Dermis microvascular lymphatic vessel endothelial cell (primary cell): ENCODE measurements at places on chromosomes 2 and 18. TPM values are rescaled to one million over a fixed set of nuclear protein-coding genes. Genes with fewer than 3 reads are reported as not detected.
A peak's percentile ranks its signal among the peaks of the same experiment; 100 is the strongest.

DNA sequence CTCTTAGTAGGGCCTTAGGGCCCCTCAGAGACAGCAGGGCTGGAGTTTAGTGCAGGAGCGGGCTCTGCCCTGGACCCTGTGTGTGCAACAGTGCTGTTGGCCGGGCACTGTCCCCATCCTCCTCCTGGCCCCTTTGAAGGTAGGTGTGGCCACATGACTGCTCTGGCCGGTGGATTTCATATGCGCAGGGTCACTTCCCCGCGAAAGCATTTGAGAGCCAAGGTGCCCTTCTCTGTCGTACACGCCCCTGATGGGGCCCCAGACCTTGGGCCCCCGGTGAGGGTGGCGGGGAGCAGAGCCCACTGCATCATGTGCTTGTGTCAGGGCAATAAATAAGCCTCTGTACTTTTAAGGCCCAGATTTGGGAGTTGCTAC is 15.5 kb downstream of the TMEM177 start:
- DNase-seq = no peak

DNA sequence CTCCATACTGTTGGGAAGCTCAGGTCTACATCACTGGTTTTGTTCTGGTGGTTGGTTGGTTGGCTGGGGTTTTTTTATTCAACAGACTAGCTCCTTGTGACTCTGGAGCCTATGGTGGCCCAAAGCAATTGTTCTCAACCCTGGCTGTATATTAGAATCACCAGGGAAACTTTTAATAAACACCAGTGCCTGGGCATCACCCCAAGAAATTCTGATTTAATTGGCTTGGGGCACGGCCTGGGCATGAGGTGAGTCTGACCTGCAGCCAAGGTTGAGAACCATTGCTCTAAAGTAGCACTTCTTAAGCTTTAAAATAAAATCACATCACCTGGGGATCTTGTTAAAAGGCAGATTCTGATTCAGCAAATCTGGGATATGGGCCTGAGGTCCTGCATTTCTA is 184.1 kb downstream of the C1D start:
- DNase-seq = no peak

DNA sequence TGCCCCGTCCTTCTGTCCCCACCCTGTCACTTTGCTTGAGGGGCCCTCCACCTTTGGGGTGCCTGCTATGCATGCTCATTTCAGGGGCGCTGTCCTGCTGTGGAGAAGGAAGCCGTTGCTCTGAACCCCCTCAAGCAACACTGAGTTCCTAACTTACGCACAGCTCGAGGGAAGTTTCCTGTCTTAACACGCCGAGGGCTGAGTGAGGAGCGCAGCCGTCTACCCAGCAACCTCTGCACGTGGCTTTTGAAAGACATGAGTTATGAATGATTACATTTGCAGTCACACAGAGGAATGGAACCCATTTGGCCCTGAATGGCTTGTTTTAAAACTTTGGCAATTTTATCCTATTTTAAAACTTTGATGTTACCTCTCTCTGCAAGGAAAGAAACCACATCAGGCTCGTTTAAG is 14.0 kb downstream of the RAMP1 start:
- DNase-seq = no peak

COX7A2L gene
- total RNA-seq = 133 and 148 TPM in 2 replicates

DNA sequence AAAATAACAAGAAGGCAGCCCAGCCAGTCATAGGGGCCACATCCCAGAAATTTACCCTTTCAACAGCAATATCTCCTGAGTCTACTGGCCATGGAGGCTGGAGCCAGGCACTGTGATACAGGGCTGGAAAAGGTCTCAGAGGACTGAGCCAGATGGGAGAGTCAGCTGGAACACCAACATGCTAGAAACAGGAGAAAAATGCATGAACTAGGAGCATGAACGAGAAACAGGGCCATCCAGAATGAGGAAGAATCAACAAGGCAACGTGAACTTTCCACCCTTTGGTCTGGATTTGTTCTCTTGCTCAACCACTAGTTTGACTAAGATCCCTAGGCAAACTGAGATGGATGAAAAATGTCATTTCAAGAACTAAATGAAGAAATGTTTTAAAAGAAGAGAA is 13.1 kb downstream of the PID1 start:
- no peak for DNase-seq

DNA sequence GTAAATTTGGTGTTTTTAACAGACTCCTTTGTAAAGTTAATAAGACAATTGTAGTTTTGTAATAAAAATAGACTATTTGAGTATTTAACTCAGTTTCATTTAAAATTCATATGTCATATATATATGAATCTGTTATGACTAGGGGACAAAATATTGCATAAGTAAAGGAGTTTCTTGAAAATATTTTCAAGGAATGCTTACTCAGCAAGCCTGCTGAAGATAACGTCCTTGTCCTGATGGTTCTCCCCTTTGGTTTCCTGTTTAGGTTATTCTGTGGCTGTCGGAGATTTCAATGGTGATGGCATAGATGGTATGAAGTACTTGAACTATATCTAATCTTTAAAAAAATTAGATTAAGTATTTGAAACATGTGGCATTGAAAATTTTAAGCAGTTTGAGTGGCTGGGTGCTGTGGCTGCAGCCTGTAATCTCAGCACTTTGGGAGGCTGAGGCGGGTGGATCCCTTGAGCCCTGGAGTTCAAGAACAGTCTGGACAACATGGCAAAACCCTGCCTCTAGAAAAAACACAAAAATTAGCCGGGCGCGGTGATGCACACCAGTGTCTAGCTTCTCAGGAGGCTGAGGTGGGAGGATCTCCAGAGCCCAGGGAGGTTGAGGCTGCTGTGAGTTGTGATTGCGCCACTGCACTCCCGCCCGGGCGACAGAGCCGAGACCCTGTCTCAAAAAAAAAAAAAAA is 47.1 kb downstream of the ITGAV start:
- DNase-seq = no peak

- no peak for DNase-seq
These were observed 73.5 kb downstream of the MTCL1 start for GRCh38 chr18:8778824-8779223.

TRIM43 gene
- total RNA-seq = not detected in 2 replicates

DNA sequence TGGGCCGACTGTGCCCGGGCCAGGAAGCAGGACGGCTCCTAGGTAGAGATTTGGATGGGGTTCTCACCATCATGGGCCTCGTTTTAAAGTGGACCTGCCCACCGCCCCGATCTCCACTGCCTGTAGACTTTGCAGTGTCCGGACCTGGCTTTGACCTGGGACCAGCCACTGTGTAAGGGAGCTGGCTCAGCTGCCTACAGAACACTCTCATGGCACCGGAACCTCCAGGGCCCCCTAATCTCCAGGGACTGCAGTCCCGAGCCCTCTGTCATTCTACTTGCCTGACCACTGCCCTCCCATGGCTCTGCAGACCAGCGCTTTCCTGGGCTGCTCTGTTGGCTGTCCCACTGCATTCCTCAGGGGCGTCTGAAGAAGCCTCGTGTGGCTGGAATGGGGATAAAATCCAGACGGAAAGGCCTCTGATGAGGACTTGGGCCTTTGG is 120.8 kb downstream of the GLI2 start:
- no peak for DNase-seq

GRCh38 chr2:42028571-42029148 is 19.2 kb upstream of the PKDCC start:
- no peak for DNase-seq

DNA sequence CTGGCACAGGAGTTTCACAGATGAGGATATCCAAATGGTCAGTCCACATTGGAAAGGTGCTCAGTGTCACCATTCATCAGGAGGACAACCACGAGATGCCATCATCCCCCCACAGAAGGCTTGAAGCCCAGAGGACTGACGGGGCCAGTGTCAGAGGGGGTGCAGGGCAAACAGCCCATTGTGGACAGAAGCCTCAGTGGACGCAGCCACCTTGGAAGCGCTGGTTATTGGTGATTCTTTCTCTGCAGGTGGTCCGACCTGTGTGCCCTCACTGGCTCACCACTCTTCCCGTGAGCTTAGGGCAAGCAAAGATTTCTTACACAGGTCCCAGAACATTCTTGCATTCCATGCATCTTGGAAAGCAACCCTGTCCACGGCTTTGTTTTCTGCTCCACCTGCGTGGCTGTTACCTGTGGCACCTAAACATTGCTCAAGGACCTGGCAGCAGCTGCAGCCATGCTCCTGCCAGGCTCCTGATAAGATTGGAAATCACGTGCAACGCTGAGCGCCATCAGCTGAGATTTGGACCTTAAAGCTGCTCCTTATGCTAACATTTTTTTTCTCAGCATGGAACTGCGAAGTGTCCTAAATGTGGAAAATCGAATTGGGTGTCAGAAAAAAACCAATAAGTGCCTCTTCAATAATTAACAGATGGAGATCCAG is 110.9 kb upstream of the CTDP1 start:
- no peak for DNase-seq

- DNase-seq = no peak
These were observed 28.4 kb upstream of the DTNB start for GRCh38 chr2:25701801-25702200.

CCDC141 gene
- 0.63 and 1.5 TPM in 2 replicates for total RNA-seq

DNA sequence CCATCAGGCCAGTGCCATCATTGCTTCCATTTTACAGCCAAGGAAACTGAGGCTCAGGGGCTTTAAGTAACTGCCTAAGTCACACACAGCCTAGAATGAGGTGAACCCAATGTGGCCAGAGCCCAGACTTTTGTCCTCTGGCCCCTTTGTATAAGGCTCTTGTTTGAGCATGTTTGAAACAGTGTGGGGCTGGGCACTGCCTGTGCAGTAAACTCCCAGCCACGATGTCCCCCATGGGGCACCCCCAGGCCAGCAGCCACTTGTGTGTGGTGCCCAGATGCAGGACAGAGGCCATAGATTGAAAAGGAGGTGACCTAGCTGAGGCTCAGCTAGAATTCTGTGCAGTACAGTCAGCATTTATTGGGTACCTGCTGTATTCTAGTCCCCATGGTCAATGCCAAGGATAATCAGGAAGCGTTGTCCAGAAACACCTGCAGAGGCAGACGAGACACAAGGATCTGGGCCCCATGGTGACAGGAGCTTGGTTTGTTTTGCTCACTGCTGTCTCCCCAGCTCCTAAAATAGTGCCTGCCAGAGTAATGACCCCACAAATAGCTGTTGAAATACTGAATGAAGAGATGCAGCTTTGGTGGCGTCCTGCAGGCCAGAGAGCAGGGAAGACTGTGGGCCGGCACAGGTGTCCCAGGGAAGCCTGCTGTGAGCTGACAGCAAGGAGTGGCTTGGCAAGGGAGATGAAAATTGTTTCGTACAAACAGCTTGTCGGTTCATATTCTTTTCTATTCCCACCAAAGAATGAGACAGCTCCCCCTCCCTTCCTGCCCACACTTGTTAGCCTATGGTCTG is 160.7 kb downstream of the LDLRAD4 start:
- peak; percentile 11 for DNase-seq

ZNF521 gene
- total RNA-seq = 66.4 and 151 TPM in 2 replicates

- DNase-seq = no peak
These were observed 207.6 kb downstream of the L3MBTL4 start for GRCh38 chr18:6207116-6207515.

GRCh38 chr2:196974970-196975369 is 48.5 kb upstream of the PGAP1 start:
- DNase-seq = no peak

- DNase-seq = no peak
These were observed 67.2 kb downstream of the SLC8A1 start for GRCh38 chr2:40384714-40385113.

GRCh38 chr2:164655750-164656149 is 34.5 kb upstream of the GRB14 start:
- no peak for DNase-seq

- DNase-seq = no peak
These were observed 18.4 kb downstream of the UPP2 start for GRCh38 chr2:158120102-158120501.

- no peak for DNase-seq
These were observed 48.9 kb downstream of the FSIP2 start for GRCh38 chr2:185787227-185788145.

GRCh38 chr18:2121224-2121623 is 450.1 kb downstream of the METTL4 start:
- no peak for DNase-seq

GRCh38 chr2:127743477-127744026 is 42.3 kb downstream of the SFT2D3 start:
- DNase-seq = no peak

HOXD12 gene
- total RNA-seq = not detected in 2 replicates

GRCh38 chr2:6977113-6977741 is 60.0 kb downstream of the RNF144A start:
- peak; percentile 57 for DNase-seq

DNA sequence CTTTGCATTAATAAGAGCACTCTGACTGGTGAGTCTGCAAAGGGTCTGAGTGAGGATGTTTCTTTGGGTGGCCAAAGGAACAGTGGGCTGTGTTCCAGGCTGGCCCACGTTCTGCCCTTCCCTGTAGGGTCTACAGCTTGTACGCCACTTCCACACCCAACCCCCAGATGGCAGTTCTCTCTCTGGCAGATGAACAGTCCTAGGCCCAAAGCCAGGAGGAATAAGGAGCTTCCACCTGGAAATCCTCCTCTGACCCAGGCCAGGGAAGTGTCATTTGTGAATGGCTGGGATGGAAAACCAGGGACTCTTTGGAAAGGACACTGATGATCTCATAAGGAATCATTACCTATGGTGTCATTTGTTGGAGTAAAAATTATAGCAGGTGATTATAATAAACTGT is 6.6 kb downstream of the OTOF start:
- peak; percentile 23 for DNase-seq

DNA sequence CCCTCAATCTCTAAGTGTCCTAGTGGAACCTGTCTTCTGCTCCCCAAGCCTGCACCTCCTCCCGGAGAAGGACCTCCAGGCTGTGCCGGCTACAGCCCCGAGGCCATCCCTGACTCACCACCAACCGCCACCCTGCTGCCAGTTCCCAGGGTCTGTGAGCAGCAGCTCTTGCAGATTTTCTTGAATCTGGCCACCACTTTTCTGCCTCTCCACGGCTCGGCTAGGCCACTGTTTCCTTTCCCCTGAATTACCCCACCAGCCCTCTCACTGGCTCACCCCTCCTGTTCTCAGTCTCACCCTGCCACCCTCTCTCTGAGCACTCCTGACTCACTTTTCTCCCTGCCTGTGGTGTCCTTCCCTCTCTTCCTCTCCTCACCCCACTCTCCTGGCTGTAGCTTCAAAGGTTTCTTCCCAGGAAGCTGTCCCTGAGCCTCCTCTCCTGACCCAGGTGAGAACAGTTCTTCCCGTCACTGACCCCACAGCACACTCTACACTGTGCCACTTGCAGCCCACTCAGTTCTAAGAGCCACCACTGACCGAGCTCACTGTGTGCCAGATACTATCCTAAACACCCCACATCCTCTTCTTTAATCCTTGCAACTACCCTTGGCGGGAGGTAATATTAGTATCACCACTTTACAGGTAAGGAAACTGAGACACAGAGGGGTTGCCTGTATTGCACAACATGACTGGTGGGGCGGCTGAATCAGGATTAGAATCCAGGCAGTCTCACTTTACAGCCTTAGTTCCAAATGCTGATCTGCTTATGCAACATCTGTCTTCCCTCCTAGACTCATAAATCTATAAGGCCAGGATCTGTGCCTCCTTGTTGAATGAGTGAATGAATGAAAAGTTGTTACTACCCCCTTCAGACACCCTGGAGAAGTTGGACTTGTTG is 111.6 kb downstream of the SMAD7 start:
- peak; percentile 37 for DNase-seq

TBR1 gene
- under 0.01 TPM in 2 replicates for total RNA-seq

NPHP1 gene
- total RNA-seq = 1.5 and 1.7 TPM in 2 replicates

HOXD8 gene
- 17.2 and 20.9 TPM in 2 replicates for total RNA-seq
